ENCODE measurements at places on chromosomes 12 and 14.

DNA sequence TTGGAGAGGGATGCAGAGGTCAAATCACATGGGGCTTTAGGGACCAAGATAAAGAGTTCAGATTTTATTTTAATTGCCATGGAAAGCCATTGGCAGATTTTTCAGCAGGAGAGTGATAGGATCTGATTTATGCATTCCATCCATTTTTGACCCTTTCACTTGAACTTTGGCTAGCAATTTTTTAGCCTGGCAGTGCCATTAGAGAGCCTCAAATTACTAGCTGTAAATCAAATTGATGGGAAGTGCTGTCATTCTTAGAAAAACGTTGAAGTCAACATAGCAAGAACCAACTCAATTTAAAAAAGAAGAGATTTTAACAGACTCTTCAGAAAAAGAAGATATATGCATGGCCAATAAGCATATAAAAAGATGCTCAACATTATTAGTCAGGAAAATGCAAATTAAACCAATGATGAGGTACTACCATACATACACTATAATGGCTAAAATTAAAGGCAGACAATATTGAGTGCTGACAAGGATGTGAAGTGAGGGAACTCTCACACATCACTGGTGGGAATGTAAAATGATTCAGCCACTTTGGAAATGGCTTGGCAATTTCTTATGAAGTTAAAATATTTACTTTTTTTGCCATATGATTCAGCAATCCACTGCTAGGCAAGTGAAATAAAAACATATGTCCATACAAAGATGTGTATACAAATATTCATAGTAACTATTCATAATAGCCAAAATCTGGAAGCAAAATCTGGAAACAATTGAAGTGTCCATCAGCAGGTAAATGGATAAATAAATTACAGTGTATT lies 89.7 kb downstream of the PTCSC3 start:
- DNase-seq, result peak; percentile 38

GRCh38 chr12:65045269-65045668 lies 75.8 kb downstream of the WIF1 start:
- DNase-seq, result no peak

- DNase-seq, result peak; percentile 51
Measured at GRCh38 chr12:87815771-87816585, 213.2 kb downstream of the C12orf50 start.

- DNase-seq, result no peak
Measured at GRCh38 chr12:25713264-25713663, 160.2 kb upstream of the LMNTD1 start.

DNA sequence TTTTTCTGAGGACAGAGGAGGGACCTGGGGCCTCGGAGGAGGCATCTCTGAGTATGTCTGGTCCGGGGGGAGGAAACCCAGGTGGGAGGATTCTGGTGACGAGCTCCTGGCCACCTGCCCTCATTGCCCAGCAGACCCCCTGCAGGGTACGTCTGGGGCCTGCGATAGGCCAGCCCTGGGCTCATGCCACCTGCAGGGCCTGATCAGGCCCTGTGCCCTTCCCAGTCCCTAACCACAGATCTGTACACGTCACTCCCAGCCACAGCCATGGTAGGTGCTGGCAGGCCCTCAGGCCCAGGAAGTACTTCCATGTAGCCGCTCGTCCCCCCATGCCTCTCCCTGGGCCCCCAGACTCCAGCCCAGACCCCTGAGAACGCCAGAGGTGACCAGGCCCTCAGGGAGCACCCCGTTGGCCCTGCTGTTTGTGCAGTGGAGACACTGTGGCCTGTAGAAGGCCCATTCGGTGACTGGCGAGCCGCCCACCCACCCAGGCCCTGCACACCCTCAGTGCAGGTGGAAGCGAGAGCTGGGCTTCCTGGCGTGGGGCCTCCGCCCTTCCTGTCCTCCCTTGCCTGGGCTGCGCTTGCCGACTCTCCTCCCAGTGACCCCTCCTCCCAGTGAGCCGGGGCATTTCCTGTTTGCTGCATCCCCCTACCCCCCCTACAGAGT lies 5.7 kb downstream of the INF2 start:
- DNase-seq, result no peak

DNA sequence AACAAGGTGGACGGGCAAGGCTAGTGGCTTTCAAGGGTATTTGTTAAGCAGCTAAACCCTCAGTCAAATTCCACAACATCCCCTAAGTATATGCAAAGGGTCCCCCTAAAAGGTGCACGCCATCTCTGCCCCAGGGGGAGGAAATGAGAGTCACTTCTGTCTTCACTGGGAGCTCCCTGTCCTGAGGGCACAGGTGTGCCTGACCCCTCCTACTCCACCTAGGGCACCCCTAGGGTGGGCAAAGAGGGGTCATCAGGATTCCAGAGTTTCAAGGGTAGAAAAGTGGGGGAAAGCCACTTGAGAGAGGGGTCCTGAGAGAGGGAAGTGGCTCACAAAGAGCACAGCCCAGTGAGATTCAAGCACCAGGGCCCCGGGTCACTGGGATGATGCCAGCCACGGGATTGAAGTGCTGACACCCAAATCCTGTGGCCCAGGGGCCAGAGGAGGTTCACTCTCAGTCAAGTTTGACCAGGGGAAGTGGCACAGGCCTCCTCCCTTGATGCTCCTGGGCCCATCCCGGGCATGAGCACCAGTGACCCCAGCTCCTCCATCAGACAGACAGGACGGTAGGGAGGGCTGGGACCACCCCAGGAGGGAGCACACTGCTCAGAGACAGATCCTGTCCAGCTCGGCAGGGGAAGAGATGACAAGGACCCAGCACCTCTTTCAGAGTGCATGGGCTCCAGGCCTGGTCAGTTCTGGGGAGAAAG lies 82.3 kb upstream of the BCL11B start:
- DNase-seq, result no peak

- no peak for DNase-seq
Measured at GRCh38 chr12:57027011-57027804, 10.9 kb upstream of the TAC3 start.

DNA sequence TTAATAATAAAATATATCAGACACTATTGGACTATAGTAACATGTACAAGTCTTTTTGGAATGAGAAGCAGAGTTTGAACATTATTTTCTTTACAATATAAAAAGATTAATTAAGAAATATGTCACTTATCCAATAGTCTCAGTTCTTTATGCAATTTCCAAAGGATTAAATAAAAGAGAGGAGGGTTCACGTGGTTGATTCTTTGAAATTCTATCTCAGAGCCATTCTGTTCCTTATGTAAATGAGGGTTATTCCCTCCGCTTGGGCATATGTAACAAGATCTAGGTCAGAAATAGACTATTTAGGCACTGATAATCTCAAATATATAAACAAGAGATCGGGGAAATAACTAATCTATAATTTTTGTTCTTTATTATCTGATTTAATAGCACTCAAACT lies 2.1 kb upstream of the TUBA1A start:
- no peak for DNase-seq

- peak; percentile 8 for DNase-seq
Measured at GRCh38 chr14:57816568-57817284, 49.2 kb downstream of the SLC35F4 start.

DNA sequence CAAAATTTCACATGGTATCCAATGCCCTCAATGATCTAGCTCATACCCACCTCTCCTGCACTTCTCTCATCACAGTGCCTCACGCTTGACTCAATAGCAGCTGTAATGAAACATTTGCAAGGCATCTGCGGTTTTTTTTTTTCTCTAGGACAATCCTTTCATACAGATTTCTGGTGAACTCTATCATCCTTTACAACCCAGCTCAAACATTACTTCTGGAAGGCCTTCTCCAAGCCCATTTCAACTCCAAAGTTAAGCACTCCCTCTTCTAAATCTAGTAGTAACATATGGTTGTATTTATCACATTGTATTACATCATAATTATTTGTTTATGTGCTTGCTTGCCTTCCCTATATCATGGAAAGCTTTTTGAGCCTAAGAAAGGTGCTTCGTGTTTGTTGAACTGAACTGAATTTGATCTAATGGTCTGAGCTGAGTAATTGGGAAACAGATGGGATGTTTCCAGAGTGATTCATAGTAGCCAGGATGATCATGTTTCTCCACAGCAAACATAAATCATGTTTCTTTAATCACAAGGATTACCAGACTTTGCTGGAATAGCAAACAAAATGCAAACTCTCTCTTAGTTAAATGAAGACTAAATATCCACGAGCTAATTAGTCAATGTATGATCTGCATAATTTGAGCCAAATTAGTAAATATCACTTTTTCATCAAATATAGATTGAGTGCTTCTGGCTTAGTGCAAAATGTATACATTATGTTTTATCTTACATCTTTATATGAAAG lies 14.3 kb downstream of the CFL2 start:
- peak; percentile 97 for DNase-seq

GRCh38 chr12:128204711-128205110 lies 62.3 kb upstream of the TMEM132C start:
- no peak for DNase-seq

- DNase-seq, result no peak
Measured at GRCh38 chr12:62910549-62911169, 24.3 kb downstream of the PPM1H start.

GRCh38 chr14:99378782-99379214 lies 101.9 kb downstream of the SETD3 start:
- DNase-seq, result no peak

- DNase-seq, result no peak
Measured at GRCh38 chr12:82688035-82688501, 1.4 kb downstream of the TMTC2 start.

- DNase-seq, result no peak
Measured at GRCh38 chr12:94633401-94633800, 17.0 kb downstream of the TMCC3 start.

DNA sequence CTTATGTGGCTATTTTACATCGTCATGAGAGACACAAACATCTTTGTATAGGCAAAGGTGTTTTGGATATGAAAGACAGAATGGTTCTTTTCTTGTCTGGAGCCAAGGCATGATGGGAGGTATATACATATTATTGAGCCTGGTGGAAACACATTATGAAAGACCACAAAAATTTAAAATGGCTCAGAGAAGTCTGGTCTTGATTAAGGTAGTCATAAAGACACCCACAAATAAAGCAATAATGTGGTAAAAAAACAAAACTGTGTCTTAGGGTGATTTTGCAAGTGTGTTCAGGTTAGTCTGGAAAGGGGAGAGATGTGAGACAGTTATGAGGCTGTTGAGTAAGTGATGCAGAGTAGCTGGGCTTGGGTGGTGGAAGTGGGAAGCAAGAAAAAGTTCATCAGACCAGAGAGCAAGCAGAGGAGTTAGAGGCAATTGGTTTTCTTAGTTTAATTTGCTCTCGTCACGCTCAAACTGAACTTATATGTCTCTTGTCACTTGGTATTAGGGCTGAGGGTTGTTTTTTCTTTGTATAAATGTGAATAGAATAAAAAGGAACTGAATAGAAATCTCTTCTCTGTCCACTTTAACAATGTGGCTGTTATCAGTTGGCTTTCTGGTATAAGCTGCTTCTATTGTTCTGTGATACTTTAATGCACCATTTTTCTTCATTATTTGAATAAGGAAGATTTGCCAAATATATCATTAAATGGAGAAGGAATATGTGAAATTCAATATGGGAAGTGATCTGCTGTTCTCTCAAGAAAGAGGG lies 115.0 kb downstream of the AKAP6 start:
- DNase-seq, result peak; percentile 76

DNA sequence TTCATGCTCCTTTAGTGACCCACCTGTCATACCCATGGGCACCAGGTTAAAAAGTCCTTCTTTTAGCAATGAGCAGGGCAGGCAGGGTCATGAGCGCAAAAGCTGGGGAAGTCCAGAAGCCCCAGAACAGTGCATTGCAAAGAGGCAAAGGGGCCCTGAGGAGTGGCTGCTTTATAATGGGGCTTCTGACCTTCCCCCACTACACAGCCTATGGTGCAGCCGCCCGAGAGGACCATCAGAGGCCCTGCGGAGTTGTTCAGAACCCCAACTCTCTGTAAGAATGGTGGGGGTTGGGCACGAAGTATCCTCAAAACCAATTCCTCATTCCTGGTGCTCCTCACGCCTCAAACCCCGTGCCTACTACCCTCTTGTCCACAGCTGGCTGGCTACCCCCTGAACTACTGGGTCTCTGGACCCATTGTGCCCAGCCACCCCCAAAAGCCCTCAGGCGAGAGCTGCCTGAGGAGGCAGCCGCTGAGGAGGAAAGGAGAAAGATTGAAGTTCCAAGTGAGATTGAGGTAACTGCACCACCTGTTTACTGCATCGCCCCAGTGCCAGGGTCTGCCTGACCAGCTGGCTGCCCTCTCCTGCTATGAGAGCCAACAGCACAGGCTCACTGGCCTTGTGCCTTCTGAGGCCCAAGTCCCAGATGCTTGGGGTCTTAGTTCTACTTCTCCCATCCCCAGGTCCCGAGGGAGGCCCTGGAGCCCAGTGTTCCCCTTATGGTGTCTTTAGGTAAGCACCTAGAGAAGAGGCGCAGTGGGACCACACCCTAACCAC lies 6.7 kb downstream of the REC8 start:
- DNase-seq, result no peak

- DNase-seq, result no peak
Measured at GRCh38 chr12:68771223-68771925, 25.4 kb downstream of the SLC35E3 start.

- no peak for DNase-seq
Measured at GRCh38 chr12:32522331-32523221, 123.2 kb downstream of the FGD4 start.

DNA sequence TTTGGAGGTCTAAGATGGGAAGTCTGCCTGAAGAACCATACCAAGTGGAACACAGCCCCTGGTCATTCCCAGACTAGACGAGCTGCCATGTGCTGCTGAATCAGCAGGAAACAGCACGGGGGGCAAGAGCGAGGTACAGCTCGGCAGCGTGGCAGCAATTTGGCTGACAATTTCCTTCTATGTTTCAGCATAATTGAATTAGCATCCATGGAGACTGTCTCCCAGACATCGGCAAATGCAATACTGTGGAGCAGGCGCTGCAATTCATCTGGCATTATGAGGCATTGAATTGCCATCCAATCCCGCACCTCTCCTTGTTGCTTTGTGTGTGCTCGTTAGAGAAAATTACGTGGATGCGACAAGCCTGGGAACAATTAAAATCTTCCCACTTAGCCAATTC lies 46.0 kb upstream of the CCDC60 start:
- no peak for DNase-seq

DNA sequence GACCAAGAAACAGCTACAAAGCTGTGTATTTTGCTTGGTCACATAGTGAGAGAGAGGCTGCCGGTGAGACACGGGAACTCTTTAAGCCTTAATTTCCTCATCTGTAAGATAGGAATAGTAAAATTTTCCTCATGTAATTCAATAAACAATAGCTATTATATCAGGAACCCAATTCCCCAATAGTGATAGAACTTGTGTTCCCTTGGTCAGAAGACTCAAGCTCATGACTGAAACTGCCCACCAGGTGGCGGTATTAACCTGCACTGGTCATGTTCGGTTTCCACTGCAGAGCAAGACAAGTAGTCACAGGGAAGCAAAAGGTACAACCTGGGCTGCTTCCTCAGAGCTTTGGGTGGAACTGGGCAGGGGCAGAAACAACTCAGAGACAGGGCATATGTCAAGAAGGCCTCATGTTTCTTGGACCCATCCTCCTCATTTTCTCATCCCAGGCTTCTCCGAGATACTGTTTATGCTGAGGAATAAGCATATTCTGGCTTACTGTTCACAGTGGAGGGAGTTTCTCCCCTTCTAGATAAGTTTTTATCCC lies 4.2 kb upstream of the AJUBA start:
- DNase-seq, result no peak

GRCh38 chr12:17550011-17550410 lies 540.0 kb downstream of the RERGL start:
- no peak for DNase-seq
